Left hindlimb (tissue), 1 donor: ENCODE measurements at places on chromosomes 4 and X.

DNA sequence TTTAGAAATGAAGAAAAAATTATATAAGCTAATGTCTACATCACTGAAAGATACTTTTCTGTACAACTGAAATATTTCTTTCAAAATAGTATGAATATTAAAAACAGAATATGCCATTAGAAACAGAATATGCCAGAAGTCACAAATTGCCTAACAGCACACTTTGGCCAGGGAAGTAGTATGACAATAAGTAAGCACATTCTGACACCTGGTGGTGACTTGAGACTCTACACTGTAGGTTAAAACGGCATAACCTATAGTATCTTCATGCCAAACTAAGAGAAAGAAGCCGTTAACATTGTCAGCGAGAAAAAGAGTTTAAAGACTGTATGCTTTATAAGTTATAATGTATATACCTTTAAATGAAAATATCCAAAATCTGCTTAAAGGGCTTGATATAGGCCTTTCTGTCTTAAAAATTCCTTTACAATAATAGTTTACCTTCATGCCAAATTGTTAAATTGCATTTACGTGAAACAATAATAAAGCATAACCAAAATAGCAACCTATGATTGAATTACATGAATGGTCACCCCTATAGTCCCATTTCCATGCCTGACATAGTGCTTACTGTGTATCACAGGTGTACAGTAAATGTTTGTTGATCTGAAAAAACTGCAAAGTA lies 32.8 kb downstream of the FAM13A start:
- DNase-seq, result no peak

GRCh38 chr4:45629717-45630116 lies 494.1 kb downstream of the GABRG1 start:
- no peak for DNase-seq

- no peak for DNase-seq
Measured at GRCh38 chrX:136714626-136715599, 65.8 kb downstream of the ARHGEF6 start.

DNA sequence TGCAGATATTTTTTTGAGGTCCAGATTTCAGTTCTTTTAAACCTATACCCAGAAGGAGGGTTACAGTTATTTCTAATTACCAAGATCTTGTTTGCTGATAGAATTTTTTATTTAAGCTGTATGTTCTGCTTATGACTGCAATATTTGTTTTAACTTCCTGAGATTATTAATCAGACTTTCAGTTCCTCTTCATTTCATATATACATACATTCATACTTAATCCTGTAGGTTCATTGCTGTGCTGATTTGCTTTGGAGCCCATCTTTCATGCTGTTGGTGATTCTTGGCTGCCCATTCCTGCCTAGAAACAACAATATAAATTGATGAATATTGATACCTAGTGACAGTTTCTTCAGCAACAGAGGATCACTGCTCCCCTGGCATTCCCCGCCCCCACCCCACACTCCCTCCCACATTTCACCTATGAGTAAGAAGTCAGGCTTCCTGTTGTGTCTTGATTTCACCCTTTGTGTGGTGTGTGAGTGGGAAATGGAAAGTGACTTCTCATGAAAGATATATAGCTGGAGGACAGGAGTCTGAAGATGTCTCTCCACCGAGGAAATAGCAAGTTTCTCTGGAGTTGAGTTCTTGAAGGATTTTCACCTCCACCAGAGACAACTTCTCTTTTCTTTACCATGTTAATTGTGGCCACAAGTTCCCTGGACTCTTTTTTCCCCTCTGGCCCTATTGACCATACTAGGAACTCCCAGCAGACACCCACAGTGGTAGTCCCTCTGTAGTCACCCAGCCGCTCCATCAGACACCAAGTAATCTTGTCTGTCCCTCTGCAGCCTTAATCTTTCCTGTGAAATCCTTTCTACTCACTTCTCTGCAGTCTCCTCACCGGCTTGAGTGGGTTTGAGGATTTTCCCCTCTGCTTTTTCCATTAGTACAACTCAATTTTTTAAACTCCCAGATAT lies 118.4 kb downstream of the ASB9 start:
- no peak for DNase-seq

- DNase-seq, result no peak
Measured at GRCh38 chrX:77977518-77977917, 8.1 kb upstream of the PGAM4 start.

DNA sequence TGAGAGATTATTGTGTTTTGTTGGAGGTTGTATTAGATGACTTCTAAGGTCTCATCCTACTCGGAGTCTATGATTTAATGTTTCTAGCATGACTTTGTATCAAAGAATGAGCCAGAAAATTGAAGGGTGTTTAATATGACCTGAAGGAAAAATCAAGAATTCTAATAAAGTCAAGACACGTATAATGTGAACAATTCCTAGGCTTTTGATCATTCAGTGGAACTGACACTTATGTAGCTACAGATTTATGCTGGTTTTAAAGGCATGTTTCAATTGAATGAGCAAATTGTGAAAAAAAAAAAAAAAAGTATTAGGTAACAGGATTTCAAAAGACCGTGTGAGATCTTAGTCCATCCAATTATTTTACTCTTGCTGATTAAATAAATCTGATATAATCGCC lies 64.9 kb downstream of the GRID2 start:
- no peak for DNase-seq

GRCh38 chr4:20256381-20256881 lies 4.7 kb downstream of the SLIT2 start:
- DNase-seq, result no peak

DNA sequence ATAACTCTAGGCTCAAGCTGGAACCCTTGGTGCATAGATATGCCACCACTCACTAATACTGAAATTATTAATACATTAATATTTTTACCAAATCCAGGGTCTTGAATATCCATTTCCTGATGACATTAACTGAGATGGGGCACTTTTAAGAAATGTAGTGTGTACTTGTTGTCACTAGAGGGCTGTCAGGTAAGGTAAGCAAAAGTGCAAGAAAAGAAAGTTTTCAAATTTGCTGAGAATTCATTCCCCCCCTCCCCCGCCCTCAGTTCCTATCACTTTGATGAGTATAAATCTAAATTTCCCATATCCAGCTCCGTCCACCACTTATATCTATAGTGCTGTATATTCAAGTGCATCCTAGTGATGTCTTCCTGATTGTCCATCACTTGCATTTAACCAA lies 20.5 kb upstream of the WDR44 start:
- DNase-seq, result no peak

GRCh38 chrX:49879656-49880277 lies 483 bp downstream of the USP27X start:
- DNase-seq, result no peak

DNA sequence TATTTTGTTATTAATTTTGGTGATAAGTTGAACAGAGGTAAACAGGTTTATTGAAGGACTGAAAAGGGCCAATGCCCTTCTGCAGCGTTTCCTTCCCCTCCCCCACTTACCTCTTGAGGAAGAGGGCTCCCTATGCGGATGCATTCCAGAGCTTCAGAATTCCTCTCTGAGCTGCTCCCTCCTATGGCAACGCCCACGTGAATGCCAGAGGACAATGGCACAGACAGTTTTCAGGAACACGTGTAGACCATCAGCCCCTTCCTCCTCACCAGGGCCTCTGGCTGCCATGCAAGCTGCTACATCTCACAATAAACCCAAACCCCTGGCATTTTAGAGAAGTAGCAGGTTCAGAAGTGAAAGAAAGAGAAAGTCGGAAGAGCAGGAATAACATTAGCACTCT lies 127.9 kb downstream of the CHRDL1 start:
- no peak for DNase-seq

GRCh38 chr4:67256388-67257043 lies 288.8 kb downstream of the CENPC start:
- DNase-seq, result no peak

DNA sequence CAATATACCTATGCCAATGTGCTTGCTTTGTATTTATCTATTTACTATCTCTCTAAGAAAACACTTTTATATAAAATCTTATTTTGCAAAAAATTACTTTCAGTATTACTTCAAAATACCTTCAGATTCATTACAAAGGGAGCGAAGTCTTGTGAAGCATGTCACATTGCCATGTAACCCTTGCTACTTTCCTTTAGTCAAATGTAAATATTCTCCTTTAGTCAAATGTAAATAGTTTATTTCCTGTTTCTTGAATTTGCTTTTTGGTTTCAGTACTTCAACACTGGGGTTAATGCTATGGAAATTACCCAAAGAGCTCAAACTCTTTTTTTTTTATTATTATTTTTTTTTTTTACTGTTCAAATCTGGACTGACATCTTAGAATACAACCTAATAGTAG lies 383.3 kb downstream of the GRXCR1 start:
- DNase-seq, result no peak

DNA sequence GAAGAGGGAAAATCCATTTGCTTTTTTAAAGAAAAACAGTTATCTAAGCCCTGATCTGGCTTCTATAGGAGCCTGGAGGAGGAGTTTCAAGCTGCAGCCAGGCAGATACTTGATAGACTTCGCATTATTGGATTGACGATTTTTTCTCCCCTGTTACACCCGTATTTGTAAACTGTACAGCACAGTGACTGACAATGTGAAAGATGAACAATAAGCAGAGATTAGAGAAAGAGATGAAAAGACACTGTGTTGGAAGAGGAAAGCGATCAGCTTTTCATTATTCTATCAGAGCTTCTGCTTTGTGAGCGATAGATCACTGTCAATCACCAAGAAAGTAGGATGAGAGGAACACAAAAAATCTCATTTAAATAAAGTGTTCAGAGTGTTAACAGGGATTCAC lies 639.2 kb downstream of the TLL1 start:
- DNase-seq, result no peak

DNA sequence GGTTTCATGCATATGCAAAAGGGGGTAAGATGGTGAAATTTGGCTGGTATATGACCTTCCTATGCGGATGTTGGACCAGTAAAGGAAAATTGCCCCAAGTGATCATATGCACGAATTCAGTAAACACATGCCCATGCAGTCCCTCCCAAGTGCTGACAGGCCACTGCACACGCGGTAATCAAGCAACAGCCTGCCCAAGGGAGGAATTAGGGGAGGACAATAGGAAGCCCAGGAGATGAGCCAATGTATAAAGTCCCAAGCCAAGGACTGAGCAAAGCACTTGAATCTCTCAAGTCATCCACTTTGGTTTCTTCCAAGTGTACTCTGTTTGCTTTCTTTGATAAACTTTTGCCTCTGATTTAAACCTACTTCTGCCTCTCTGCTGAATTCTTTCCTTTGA lies 21.1 kb downstream of the MAGEB16 start:
- DNase-seq, result no peak

DNA sequence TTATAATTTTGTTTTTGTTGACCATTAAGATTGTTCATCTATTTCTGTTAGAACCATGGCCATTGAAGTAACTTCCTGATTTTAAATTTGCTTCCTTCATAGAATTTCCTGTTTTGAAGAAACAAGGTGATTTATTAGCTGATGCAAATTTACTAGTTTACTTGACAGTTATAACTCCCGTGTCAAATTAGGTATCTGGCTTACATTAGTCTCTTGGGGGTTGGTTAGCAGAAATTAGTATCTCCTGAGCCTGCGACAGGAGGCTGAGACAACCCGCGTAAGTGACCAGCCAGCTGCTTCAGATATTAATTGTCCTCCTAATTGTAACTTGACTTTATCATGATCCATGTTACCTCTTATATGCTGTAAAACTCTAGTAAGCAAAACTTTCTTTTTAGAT lies 154.3 kb downstream of the CFAP299 start:
- no peak for DNase-seq

- no peak for DNase-seq
Measured at GRCh38 chr4:153258750-153259149, 54.5 kb downstream of the TRIM2 start.
